ENCODE measurements at places on chromosomes 12 and 14. TPM values are rescaled to one million over a fixed set of nuclear protein-coding genes. Genes with fewer than 3 reads are reported as not detected.

DNA sequence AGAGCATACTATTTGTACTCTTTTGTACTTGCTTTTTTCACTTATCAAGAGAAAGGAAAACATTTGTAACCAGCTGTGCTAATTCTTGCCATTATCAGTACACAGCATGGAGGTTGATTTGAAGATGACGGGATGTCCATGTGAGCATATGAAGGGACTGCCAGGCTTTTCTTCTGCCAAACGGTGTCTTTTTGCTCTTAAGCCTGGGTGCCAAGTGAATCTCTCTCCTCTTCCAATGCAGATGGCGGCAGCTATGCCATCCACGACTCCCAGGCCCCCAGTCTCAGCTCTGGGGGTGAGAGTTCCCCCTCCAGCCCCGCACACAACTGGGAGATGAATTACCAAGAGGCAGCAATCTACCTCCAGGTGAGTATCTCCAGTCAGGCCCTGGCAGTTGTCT lies 38.9 kb downstream of the TPCN1 start:
- no peaks in the 10 kb centered on the region for H3K27me3 ChIP-seq
- no peak overlapping the region for H3K27ac ChIP-seq
- DNase-seq = no peak
- peaks cover 21% of the 10 kb centered on the region for H3K36me3 ChIP-seq
- H3K4me1 ChIP-seq = peaks cover 43% of the 10 kb centered on the region

- H3K4me3 ChIP-seq = no peak overlapping the region
- no peak for DNase-seq
- H3K27me3 ChIP-seq = no peaks in the 10 kb centered on the region
Observed at GRCh38 chr14:104357689-104358527, 219.5 kb downstream of the KIF26A start.

KRT72 gene
- total RNA-seq = 12.3 TPM

CYP27B1 gene
- total RNA-seq = 2.3 TPM

DNA sequence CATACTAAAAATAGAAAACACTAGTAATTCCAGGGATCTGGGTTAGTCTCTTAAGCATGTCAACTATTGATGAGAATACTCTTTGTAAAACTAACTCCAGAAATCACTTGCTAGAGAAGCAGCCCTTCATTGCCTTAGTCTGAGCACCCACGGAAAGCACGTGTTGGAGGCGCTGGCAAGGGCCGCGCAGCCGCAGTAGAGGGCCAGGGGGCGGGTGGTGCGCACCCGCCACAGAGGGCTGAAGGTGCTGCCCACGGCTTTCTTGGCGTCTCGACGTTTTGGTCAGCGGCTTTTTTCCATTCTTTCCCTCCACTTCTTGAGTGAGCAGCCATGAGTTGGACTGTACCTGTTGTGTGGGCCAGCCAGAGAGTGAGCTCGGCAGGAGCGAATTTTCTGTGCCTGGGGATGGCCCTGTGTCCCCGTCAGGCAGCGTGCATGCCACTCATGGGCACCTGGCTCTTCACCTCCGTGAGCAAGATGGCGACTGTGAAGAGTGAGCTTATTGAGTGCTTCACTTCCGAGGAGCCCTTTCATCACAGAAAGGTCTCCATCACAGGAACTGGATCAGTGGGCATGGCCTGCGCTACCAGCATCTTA lies 68.4 kb upstream of the PPM1H start:
- DNase-seq = no peak
- no peaks in the 10 kb centered on the region for H3K4me1 ChIP-seq
- H3K36me3 ChIP-seq = no peaks in the 10 kb centered on the region
- H3K27me3 ChIP-seq = peaks cover 2% of the 10 kb centered on the region
- no peak overlapping the region for H3K4me3 ChIP-seq

DNA sequence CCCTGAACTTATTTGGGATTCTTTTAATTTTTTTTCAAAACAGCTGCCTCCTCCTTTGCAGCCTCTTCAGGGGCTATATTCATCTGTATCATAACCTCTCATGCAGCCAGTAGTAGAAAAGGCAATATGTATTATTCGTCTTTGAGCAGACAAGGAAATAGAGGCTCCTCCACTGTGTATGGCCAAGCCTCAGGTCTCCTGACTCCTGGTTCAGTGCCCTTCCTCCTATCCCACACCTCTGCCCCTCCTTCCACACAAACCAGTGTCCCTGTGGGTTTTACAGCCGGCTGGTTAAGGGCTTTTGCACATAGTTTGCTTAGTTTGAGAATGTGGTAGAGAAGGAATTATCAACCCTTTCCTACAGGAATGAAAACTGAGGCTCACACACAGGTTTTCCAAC lies 8.8 kb upstream of the ACVRL1 start:
- no peak overlapping the region for H3K4me3 ChIP-seq
- H3K27ac ChIP-seq = peak overlapping the region; percentile 36
- peaks cover 2% of the 10 kb centered on the region for H3K27me3 ChIP-seq
- H3K36me3 ChIP-seq = no peaks in the 10 kb centered on the region

- H3K4me3 ChIP-seq = no peak overlapping the region
- no peak overlapping the region for H3K27ac ChIP-seq
- no peak for DNase-seq
- H3K27me3 ChIP-seq = peaks cover 17% of the 10 kb centered on the region
- no peaks in the 10 kb centered on the region for H3K4me1 ChIP-seq
Observed at GRCh38 chr14:51498411-51499227, 153.1 kb upstream of the FRMD6 start.

- H3K36me3 ChIP-seq = no peaks in the 10 kb centered on the region
- no peak for DNase-seq
- no peak overlapping the region for H3K27ac ChIP-seq
- H3K4me3 ChIP-seq = no peak overlapping the region
- no peaks in the 10 kb centered on the region for H3K4me1 ChIP-seq
Observed at GRCh38 chr14:104510794-104511611, 68.6 kb upstream of the C14orf180 start.

LRRC10 gene
- not detected for total RNA-seq

DNA sequence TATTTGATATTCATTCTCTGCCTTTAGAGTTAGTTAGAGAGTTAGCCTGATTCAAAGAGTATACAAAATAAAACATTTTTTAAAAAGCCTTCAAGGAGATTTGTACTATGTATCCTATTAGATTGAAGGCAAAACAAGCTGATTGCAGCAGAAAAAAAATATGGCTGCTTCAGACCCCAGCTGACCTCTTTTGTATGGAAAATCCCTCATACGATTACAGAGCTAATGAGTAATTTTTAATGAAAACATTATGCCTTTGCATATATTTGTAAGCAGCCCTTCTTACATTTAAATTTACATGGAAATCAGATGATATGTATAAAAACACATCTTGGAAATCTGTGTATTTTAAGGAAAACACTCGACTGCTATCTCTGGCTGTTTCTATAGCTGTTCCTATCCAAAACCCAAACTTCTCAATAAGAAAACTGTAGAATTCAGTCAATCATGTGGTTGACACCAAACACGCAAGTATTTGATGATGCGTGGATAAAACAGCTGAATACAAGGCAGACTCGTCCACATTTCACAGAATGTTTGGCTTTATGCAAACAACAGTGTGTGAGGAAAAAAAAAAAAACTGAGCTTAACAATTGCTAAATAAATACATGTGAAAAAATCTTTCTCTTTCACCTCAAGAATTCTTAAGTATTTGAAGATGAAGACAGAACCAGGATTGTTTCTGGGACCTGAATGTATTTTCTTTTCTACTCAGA lies 275.3 kb downstream of the EGLN3 start:
- H3K27ac ChIP-seq = no peak overlapping the region
- H3K27me3 ChIP-seq = no peaks in the 10 kb centered on the region
- H3K36me3 ChIP-seq = no peaks in the 10 kb centered on the region
- no peaks in the 10 kb centered on the region for H3K4me1 ChIP-seq
- no peak overlapping the region for H3K4me3 ChIP-seq

GRCh38 chr14:65422088-65422834 lies 9.7 kb downstream of the FUT8 start:
- H3K4me3 ChIP-seq = no peak overlapping the region
- no peak overlapping the region for H3K27ac ChIP-seq
- H3K36me3 ChIP-seq = peaks cover 29% of the 10 kb centered on the region
- no peak for DNase-seq
- peaks cover 32% of the 10 kb centered on the region for H3K4me1 ChIP-seq

DNA sequence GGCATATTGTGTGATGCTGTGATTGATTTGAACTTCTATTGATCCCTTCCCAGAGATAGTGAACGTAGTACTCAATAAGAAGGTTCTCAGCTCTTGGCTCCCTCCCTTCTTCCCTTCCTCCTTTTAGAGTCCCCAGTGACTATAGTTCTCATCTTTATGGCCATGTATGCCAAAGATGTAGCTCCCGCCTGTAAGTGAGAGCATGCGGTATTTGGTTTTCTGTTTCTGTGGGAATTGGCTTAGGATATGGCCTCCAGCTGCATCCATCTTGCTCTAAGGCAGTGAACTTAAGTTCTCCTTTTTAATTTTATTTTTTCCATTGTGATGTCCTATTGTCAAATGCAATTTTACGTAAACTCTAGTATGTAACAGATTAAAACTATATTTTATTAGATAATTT lies 109.5 kb downstream of the AEBP2 start:
- H3K4me3 ChIP-seq = no peak overlapping the region
- peaks cover 20% of the 10 kb centered on the region for H3K4me1 ChIP-seq
- no peaks in the 10 kb centered on the region for H3K27me3 ChIP-seq
- no peaks in the 10 kb centered on the region for H3K36me3 ChIP-seq

- no peaks in the 10 kb centered on the region for H3K36me3 ChIP-seq
- H3K27me3 ChIP-seq = no peaks in the 10 kb centered on the region
- no peak overlapping the region for H3K4me3 ChIP-seq
- no peaks in the 10 kb centered on the region for H3K4me1 ChIP-seq
Observed at GRCh38 chr12:95178136-95178535, 39.1 kb downstream of the FGD6 start.

- H3K27ac ChIP-seq = no peak overlapping the region
- DNase-seq = no peak
- peaks cover 6% of the 10 kb centered on the region for H3K36me3 ChIP-seq
Observed at GRCh38 chr12:32039917-32040575, 66.6 kb upstream of the BICD1 start.

NUP37 gene
- total RNA-seq = 58.3 TPM

ORAI1 gene
- total RNA-seq = 66.4 TPM

DNA sequence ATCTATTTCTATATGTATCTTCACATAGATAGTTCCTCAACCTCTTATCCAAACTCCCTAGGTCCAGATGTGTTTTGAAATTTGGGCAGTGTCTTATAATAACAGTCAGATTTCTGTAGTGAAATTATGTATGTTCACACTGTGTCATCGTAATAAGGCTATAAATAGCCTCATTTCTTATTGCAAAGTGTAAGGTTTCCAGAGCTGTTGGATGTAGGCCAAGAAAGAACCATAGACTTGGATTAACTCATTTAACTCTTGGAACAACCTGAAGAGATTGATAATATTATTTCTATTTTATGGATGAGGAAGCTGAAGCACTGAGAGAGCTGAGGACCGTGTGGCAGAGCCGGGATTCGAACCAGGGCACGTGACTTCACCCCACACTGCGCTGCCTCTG lies 49.0 kb upstream of the PIWIL1 start:
- H3K27me3 ChIP-seq = peaks cover 9% of the 10 kb centered on the region
- no peak for DNase-seq
- H3K27ac ChIP-seq = no peak overlapping the region
- no peaks in the 10 kb centered on the region for H3K36me3 ChIP-seq
- no peak overlapping the region for H3K4me3 ChIP-seq

CFAP54 gene
- 0.40 TPM for total RNA-seq

GRCh38 chr12:132249689-132250478 lies 79.5 kb downstream of the GALNT9 start:
- no peak for DNase-seq
- H3K4me1 ChIP-seq = no peaks in the 10 kb centered on the region
- no peaks in the 10 kb centered on the region for H3K36me3 ChIP-seq
- peaks cover 3% of the 10 kb centered on the region for H3K27me3 ChIP-seq

DNA sequence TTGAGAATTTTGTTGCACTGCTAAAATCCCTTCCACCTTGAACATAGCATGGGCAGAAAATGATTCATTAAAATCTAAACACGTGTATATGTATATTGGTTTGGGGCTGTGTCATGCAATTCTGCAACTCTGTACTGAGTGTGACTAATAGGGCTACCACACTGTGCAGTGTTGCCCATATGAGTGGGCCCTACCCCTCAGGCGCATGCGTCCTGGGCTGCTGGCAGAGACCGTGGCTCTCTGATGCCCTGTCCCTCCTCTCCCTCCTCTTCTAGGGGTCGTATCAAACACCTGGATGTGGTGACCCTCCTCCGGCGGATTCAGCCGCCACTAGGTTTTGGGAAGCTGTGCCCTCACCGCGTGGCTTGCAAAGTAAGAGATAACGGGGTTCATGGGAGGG lies 128.4 kb upstream of the FKBP4 start:
- H3K4me1 ChIP-seq = no peaks in the 10 kb centered on the region
- no peak overlapping the region for H3K27ac ChIP-seq
- H3K36me3 ChIP-seq = no peaks in the 10 kb centered on the region
- H3K27me3 ChIP-seq = no peaks in the 10 kb centered on the region
- no peak overlapping the region for H3K4me3 ChIP-seq

GRCh38 chr12:105658389-105658788 lies 327.9 kb downstream of the C12orf75 start:
- no peaks in the 10 kb centered on the region for H3K27me3 ChIP-seq
- H3K4me3 ChIP-seq = no peak overlapping the region
- no peaks in the 10 kb centered on the region for H3K4me1 ChIP-seq
- H3K27ac ChIP-seq = no peak overlapping the region
- H3K36me3 ChIP-seq = no peaks in the 10 kb centered on the region
- DNase-seq = no peak

PDZRN4 gene
- total RNA-seq = not detected

DNA sequence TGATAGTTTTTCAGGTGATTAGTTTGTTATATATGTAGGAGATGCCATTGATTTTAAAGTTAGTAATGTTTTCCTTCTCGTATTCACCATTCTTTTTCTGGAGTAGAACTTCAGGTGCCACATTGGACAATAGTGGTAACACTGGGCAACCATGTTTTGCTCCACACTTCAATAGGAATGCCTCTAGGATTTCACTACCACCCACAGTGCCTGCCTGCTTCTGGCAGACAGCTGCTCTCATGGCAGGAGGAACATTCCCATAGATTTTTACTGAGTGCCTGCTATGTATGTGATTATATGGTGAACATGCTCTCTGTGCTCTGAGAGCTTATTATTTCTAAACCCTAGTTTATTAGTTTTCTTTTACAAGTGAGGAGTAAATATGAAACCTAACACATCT lies 53.7 kb downstream of the GCH1 start:
- no peak overlapping the region for H3K27ac ChIP-seq
- no peak overlapping the region for H3K4me3 ChIP-seq
- H3K4me1 ChIP-seq = peaks cover 4% of the 10 kb centered on the region
- H3K27me3 ChIP-seq = no peaks in the 10 kb centered on the region
- H3K36me3 ChIP-seq = peaks cover 33% of the 10 kb centered on the region

GRCh38 chr14:98914942-98915341 lies 357.1 kb downstream of the BCL11B start:
- DNase-seq = no peak
- H3K4me1 ChIP-seq = peaks cover 32% of the 10 kb centered on the region
- H3K4me3 ChIP-seq = no peak overlapping the region

- no peak for DNase-seq
- H3K27me3 ChIP-seq = peaks cover 4% of the 10 kb centered on the region
- H3K4me3 ChIP-seq = no peak overlapping the region
- no peaks in the 10 kb centered on the region for H3K36me3 ChIP-seq
- no peaks in the 10 kb centered on the region for H3K4me1 ChIP-seq
- no peak overlapping the region for H3K27ac ChIP-seq
Observed at GRCh38 chr14:31229638-31230572, 22.3 kb upstream of the HECTD1 start.
